Stimulated activated CD8-positive, alpha-beta memory T cell treated with anti-CD3 and anti-CD28 coated beads, Interleukin-15, amount 100 ng/mL, for 48 hours (primary cell): ENCODE measurements at places on chromosomes 4 and X.

GRCh38 chrX:81003491-81004185 lies 194.0 kb upstream of the BRWD3 start:
- DNase-seq, result no peak

- no peak for DNase-seq
Measured at GRCh38 chr4:80336582-80336981, 1.1 kb downstream of the CFAP299 start.

DNA sequence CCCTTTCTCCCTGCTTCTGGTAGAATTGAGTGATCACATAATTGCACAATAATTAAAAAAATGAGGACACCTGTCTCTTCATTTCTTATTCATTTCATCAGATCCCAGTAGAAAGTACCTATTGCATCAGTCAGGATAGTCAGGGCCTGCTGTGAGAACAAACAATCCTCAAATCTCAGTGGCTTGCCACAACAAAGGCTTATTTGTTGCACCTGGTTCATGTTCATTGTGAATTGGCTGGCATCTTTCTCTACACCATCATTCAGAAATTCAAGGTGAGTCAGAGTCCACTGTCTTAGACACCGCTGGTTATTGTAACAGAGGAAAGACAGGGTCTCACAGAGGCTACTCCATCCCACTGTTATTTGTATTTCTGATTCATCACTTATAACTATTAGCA lies 409.8 kb downstream of the STIM2 start:
- DNase-seq, result no peak

- DNase-seq, result no peak
Measured at GRCh38 chr4:124491361-124492145, 221.0 kb downstream of the ANKRD50 start.

DNA sequence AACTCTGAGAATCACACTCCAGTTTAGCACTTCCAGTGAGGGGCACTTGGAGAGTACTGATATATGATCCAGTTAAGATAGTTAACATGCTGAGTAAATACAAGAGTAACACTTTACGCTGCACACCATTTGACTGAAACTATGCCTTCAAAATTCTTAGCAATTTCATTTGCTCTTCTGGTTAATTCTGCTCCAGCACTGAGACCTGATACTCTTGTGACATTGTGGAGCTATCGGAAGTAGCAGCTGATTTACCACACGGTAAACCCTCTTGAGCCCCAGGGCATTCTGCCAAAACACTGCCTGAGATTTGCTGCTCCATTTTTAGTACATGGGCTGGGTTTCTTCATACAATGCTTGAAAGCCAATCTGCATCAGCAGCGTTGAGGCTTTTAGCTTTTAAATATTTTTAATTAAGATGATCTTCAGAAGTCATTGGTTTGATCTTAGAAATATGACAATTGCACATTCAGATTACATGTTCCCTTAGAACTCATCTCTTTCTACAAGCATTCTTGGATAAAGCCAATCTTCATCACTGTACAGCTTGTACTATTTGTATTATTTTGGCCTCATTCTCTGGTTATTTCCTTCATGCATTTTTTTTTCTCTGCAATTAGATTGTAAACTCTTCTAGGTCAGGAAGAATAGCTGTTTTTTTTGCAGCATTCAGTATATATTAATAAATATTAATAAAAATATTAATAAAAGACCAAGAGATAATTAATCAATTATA lies 67.8 kb upstream of the ETNPPL start:
- no peak for DNase-seq

GRCh38 chr4:175716961-175717360 lies 95.1 kb downstream of the GPM6A start:
- DNase-seq, result no peak

GRCh38 chr4:52550186-52550585 lies 108.9 kb downstream of the USP46 start:
- no peak for DNase-seq

- no peak for DNase-seq
Measured at GRCh38 chrX:42832764-42833549, 55.0 kb upstream of the PPP1R2C start.

DNA sequence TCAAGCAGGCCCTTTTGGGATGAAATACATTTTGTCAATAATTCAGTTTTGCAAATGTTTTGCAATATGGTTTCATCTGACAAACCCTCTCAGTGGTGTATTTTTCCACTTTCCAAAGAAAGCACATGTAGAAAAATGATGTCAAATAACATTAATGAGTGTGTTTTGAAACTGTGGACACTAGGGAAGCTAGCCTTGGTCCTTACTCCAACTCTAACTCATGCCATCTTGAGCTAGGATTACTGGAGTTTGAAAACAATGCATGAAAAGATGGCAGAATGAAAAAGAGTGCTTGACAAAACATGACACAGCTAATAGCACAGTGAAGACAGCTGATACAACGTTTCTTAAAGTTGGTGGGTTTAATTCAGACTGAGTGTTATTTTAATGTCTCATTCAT lies 41.4 kb downstream of the HAND2 start:
- no peak for DNase-seq

DNA sequence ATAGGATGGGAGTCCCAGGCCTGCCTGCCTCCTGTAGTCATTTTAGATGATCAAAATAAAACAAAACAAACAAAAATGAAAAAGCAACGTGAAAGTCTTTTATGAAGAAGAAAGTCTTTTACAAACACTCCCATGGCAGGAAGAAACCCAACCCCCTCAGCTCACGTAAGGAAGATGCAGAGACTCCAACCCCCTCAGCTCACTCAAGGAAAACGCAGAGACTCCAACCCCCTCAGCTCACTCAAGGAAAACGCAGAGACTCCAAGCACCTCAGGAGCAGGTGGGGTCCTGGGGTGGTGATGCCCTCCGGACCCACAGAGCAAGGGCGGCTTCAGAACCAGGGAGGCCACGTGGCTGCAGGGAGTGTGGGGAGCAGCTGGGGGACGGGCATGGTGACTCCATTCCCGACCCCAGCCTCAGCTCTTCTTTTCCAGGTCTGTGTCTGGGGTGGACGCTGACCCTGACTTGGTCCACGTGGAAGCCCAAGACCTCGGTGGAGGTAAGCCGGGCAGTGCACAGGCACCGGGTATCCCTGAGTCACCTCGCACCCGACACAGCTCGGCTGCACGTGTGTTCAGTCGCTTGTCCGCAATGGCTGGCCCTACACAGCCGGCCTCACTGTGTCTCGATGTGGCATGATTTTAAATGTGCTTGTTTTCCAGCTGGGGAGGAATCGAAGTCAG lies 226.5 kb upstream of the PSAPL1 start:
- DNase-seq, result no peak

DNA sequence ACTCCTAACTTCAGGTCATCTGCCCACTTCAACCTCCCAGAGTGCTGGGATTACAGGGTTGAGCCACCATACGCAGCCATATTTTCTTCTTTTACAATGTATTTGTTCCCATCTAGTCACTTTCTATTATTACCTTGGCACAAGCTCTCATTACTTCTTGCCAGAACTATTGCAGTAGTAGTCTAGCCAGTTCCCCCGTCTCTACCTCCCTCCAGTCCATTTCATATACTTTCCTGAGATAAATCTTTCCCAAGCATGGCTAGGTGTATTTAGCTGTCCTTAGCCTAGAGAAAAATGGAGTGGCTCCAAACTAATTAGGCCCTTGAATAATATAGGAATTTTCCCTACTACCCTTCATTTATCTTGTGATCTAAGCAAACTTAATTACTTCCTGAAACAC lies 412.2 kb downstream of the RPA4 start:
- no peak for DNase-seq

DNA sequence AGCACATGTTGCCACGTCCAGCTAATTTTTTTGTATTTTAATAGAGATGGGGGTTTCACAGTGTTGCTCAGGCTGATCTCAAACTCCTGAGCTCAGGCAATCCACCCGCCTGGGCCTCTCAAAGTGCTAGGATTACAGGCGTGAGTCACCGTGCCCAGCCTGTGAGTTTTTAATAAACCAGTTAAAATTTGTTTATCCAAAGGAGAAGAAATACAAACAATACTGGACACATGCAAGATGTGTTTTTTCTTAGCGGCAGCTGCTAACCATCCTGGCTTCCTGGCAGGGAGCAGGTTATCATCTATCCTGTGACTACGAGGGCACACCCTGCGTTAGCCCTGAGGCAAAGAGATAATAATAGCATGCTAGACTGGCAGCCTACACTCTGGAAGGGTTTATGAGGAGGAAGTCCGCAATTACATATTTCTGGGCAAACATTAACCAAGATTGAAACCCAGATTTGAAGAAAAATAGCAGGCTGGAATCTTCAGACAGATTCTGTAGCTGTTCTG lies 191.4 kb downstream of the SPRY1 start:
- no peak for DNase-seq
